ENCODE measurements at places on chromosomes 11 and 22. TPM values are rescaled to one million over a fixed set of nuclear protein-coding genes. Genes with fewer than 3 reads are reported as not detected.

Gene FOLR3
- not detected for total RNA-seq

Gene MOB2
- 48.5 TPM for total RNA-seq

Gene KLHDC7B
- total RNA-seq, result not detected

Gene EIF3F
- 244 TPM for total RNA-seq
